ENCODE measurements at places on chromosomes 13 and 19.

- no peak for DNase-seq
Measured at GRCh38 chr13:24039621-24040475, 120.7 kb upstream of the SPATA13 start.

DNA sequence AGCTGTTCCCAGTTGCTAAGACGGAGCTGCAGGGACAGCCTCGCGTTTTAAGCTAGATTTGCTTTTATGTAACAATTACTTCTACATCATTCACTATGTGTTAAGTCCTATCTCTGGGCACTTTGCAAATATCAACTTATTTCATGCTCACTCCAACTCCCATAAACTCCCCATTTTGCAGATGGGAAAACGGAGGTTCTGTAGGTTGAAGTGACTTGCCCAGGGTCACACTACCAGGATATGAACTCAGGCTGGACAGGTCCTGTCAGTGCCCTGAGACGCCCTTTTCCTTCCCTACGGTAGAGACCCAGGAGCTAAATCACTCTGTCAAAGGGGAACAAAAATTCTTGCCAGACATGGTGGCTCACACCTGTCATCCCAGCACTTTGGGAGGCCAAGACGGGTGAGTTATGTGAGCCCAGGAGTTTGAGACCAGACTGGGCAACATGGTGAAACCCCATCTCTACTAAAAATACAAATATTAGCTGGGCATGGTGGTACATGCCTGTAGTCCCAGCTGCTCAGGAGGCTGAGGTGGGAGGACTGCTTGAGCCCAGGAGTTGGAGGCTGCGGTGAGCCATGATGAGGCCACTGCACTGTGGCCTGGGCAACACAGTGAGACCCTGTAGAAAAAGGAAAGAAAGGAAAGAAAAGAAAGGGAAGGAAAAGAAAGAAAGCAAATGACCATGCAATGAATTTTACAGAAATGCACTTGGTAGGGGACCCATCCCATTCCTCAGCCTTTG is 14.5 kb upstream of the NFIC start:
- no peak for DNase-seq

GRCh38 chr13:90105849-90106496 is 1241.5 kb upstream of the MIR17HG start:
- DNase-seq = no peak

- no peak for DNase-seq
Measured at GRCh38 chr13:74067818-74068217, 66.4 kb downstream of the KLF12 start.

DNA sequence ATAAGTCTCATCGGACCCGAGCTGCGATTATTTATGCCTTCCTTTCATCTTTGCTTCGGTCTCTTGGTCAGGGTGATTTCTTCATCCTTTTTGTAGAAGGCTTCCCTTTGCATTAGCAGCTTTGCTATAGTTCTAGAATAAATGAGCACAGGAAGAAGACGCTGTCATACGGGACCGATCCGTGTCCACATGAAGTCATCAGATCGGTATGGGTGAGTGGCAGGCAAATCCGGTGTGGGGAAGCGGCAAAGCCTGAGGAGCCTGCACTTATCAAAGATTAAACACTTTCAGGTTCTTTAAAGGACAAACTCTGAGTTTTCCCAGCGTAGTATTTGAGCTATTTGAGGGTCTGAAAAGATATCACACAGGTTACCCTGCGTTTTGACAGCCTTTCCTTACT is 119.3 kb downstream of the IRS2 start:
- no peak for DNase-seq

DNA sequence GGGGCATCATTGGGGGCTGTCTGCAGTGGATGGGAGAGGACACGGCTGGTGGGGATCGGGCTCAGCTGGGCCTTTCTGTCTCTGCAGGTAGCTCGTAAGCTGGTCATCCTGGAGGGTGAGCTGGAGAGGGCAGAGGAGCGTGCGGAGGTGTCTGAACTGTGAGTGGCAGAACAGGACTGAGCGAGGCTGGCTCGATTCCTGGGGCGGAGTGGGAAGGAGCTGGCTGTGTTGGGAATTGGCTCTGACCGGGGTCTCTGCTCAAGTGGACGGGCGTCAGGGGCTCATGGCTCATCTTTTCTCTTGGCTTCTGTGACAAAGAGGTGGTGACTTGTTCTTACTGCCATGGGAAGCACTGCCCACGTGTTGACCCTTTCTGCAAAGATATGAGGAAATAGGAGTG is 11.6 kb downstream of the TPM4 start:
- DNase-seq = no peak

DNA sequence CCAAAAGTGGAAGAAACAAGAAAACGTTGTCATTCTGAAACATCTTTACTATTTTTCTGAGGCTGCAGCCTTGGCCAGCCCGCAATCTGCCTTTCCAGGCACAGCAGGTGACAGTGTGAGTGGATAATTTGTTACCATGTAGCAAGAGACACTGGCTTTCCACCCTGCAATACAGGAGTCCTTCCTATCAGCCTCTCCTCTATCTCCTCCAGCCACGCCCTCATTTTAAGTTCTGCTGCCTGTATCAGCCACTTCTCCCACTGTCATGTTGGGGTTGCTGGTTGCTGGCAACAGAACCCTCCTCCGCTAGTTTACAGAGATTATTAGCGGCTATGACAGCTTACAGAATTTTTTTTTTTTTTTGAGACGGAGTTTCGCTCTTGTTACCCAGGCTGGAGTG is 7.7 kb upstream of the LGALS7 start:
- DNase-seq = no peak

- no peak for DNase-seq
Measured at GRCh38 chr13:50914176-50914700, 4.6 kb downstream of the RNASEH2B start.

- no peak for DNase-seq
Measured at GRCh38 chr13:48004201-48004600, 3.1 kb upstream of the SUCLA2 start.

DNA sequence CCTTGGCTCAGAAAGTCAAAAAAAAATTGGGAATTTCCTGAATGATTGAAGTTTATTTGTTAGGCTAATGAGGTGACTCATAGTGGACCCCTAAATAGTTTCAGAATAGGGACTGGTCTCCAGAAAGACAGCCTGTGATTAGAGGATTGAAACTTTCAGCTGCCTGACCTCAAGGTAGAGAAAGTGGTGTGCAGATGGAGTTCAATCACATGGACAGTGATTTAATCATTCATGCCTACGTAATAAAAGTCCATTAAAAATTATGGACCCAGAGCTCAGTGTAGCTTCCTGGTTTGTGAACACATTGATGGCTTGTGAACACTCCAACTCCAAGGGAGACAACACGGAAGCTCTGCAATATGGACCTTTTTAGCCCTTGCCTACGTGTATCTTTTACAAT is 533.2 kb upstream of the PCDH9 start:
- DNase-seq = no peak

Measured in stimulated activated naive CD4-positive, alpha-beta T cell treated with Interleukin-2 at 50 U/mL for 16 hours (primary cell).